ENCODE measurements at places on chromosomes 4 and X. TPM values are rescaled to one million over a fixed set of nuclear protein-coding genes. Genes with fewer than 3 reads are reported as not detected.

Gene TCEAL9
- 18.3 TPM for total RNA-seq

Gene TAF7L
- total RNA-seq = 0.64 TPM

Gene GC
- total RNA-seq = not detected

DNA sequence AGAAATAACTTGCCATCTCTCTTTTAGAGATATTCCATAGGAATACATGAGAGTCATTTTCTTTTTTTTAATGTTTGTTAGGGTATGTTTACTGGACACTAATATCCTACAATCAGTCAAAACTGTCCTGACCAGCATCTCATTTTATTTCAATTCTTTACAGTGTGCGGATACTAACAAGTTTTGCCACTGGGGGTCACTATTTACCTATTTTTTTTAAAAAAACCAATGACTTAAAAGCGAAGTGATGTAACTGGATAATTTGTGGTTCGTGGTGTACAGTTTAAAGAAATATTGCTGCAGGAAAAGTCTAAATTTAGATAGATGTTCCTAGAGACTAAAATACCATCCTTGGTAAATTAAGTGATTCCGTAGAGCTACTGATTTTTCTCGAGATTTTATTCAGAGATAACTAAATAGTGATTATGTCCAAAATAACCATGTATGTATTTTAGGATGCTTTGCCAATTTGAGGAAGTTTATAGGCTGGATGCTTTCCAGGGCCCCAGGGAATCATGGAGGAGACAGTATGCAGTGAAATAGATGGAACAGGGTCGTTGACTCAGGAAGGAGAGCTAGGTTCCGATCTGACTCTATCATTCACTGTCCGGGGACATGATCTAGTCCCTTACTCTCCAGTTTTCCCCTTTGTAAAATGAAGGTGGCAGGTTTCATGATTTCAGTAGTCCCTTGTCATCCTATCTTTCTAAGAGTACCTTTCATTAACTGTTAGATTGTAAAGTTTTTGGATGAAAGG, 34.0 kb upstream of the GNPDA2 start:
- DNase-seq = no peak

DNA sequence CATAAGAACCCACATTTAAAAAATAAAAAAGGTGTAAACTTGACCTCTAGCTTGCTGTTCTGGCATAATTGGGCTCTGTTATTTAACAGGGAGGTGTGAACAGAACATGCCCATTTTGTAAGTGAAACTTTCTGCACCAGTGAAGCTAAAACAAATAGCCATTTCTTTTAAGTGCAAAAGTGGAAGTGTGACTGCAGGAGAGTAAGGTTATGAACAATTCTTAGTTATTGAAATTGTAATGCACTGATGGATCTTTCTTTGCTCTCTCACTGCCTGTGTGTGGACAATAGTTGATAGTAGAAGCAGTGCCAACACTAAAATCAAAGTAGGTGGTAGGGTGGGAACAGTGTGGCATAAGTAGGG, 12.6 kb downstream of the P2RY10 start:
- no peak for DNase-seq

GRCh38 chrX:9903146-9903545, 64.0 kb upstream of the CLDN34 start:
- DNase-seq = no peak

DNA sequence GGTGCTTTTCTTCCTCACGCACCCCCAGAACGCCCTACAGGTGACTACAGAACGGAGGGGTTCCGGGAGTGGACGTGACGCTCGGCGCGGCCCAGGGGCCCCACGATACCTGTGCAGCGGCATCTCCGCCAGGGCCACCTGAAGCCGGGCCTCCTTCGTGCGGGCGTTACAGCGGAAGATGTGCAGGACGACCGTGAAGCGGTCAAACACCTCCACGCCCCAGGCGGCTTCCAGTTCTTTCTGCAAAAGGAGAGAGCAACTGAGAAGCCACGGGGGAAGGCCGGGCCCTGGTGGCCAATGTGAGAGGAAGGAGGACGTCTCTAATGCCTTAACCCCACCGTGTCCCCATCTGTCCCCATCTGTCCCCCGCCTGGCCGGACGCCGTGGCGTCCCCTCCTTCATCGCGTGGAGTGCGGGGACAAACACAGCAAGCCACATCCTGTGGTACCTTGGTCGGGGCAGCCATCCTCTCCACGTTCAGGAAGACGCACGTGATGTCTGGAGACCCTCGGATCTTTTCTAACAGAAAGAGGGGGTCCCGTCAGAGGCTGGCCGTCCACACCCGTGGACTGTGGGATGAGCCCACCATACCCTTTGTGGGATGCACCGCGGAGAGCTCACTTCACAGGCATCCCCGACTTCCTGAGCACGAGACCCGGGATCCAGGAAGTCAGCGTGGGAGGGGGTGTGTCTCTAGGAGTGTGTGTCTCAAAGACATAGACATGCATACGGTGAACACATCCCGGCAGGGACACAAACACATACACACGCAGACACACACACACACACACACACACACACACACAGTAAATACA, 3.6 kb downstream of the GTPBP6 start:
- DNase-seq = no peak

DNA sequence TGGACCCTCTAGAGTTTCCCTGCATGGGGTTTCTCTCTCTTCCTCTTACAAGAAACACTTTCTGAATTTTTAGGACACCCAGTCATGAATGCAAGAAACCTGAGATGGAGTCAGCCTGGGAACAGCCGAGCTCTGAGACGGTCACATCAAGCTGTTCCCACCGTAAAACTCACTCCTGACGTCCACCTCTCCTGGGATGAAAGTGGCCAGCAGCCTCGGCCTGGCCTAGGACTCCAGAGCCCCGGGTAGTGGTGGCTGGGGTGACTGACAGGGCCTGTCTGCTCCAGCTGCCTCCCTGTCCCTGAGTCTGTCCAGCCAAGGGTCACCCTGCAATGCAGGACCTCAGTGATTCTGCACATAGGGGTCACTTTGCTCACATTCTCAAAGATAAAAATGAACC, 217.8 kb downstream of the SHOX start:
- DNase-seq = no peak

- no peak for DNase-seq
Observed at GRCh38 chr4:16772366-16772850, 126.0 kb downstream of the LDB2 start.

DNA sequence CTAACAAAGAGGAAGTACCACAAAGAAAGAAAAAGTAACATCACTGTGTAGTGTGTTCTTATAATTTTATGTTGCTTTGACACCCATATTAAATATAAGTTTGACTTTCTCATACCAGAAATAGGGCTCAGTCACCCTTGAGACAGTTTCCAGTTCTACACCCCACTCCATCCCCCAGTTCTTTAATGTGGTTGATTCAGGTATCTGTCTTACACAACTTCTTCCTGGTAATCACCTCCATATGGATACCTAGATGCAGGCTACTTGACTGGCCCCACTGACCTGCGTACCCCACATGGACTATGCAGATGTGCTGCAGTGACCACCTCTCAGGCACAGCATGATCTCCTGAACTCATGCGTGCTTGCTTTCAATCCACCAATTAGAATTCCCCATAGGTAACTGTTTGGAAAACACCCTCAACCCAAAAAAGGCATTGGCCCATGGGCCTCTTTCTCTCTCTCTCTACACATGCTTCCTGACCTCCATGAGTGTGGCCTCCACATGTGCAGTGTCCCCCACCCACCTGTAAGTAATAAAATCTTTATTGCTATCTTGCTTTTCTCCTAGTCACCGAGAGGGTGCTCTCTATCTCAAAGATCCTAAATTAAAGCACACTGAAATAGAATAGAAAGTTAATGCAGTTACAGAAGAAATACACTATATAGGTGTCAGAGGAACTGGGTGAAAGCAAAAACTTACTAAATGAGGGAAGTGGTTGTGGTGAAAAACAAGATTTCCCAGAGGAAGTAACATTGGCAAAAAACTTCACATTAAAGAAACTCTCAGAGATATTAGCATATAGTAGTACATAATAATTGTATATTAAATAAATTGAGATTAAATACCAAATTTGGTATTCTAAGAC, 98.4 kb downstream of the ZAR1 start:
- DNase-seq = no peak

- no peak for DNase-seq
Observed at GRCh38 chr4:122636697-122637096, 15.8 kb upstream of the IL21 start.

GRCh38 chr4:42817913-42818312, 74.6 kb upstream of the GRXCR1 start:
- no peak for DNase-seq

DNA sequence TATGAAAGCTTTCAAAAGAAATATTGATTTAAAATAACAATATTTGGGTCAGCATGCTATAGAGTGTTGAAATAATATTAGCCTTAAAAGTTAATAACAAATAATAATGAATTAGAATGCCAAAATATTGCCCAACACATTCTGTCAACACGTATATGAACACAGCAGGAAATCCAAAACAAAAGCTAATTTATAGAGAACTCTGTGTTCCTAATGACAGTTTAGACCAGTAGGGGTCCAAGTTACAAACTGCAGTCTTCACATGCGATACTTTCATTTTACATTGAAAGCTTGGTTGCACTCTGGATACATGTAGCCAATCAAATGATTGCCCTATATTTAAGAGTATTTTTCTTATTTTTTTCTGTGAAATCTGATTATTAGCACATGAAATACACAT, 274.4 kb downstream of the DCTD start:
- DNase-seq = no peak

GRCh38 chr4:175125410-175126068, 207.4 kb downstream of the ADAM29 start:
- no peak for DNase-seq

DNA sequence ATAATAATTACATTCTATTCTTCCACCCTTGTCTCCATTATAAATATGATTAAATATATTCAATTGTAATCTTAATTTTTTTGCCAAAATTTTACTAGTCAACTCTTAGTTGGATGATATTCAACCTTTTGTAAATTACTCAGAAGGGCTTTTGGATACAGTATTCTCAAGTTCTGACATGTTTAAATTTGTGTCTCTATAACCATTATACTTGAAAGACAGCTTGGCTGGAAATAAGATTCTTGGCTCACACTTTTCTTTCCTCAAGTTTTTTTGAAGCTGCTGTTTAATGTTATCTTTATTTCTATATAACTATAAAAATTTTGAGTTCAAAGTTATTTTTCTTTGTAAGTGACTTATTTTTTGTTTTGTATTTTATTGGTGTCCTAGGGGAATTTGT, 214.4 kb downstream of the ARAP2 start:
- no peak for DNase-seq

- no peak for DNase-seq
Observed at GRCh38 chr4:40199179-40199670, 2.4 kb downstream of the RHOH start.

DNA sequence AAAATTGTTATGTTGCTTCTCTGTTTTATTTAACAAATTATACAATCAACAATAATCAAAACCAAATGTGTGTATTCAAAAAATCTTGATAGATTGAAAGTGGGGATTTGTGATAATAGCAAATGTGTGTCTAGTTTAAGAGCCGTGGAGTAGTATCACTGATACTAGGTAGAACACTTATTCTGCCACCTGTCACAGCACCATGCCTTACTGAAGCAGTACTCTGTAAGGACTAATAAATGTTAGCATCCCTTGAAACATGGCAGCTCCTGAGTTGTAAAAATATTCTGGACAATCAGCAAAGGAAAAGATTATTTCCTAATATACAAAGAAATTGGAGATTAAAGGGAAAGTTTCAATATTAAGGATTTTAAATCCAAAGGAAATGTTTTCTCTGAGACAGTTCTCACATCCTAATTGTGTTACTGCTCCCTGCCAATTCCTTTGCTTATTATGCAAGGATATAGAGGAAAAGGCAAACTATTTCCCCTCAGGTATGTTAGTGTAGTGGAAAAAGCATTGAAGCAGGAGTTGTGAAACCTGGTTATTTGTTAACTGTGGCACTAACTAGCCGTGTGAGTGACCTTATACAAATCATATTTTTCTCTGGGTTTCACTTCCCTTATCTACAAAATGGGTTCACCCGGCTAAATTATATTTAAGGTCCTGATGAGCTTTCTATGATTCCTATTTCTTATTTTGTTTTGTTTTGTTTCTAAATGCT, 303.1 kb downstream of the ARHGAP24 start:
- no peak for DNase-seq

DNA sequence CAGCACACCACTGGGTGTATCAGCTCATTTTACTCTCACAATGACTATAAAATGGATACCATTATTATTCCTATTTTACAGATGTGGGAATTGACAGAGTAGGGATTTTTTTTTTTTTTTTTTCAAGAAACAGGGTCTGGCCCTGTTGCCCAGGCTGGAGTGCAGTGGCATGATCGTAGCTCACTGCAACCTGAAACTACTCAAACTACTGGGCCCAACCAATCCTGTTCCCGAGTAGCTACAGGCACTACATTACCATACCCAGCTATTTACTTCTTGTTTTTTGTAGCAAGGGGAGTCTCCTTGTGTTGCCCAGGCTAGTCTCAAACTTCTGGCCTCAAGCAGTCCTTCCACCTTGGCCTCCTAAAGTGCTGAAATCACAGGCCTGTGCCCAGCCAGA, 95.2 kb downstream of the LARP7 start:
- DNase-seq = no peak

All from transverse colon (tissue), 4 donors.